A673 (cell line): ENCODE measurements at places on chromosomes 7 and 10. TPM values are rescaled to one million over a fixed set of nuclear protein-coding genes. Genes with fewer than 3 reads are reported as not detected.

GRCh38 chr10:34814223-34814912 is 728 bp downstream of the PARD3 start:
- DNase-seq, result peak; percentile 54

GRCh38 chr7:140389445-140389844 is 8.9 kb downstream of the SLC37A3 start:
- no peak for DNase-seq

- no peak for DNase-seq
Measured at GRCh38 chr10:10156917-10157600, 860.6 kb upstream of the CELF2 start.

DNA sequence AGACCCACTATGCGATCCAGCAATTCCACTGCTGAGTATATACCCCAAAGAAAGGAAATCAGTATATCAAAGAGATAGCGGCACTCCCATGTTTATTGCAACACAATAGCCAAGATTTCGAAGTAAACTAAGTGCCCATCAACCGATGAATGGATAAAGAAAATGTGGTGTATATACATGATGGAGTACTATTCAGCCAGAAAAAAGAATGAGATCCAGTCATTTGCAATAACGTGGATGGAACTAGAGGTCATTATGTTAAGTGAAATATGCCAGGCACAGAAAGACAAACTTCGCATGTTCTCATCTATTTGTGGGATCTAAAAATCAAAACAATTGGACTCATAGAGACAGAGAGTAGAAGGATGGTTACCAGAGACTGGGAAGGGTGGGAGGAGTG is 7.1 kb upstream of the NMT2 start:
- no peak for DNase-seq

DNA sequence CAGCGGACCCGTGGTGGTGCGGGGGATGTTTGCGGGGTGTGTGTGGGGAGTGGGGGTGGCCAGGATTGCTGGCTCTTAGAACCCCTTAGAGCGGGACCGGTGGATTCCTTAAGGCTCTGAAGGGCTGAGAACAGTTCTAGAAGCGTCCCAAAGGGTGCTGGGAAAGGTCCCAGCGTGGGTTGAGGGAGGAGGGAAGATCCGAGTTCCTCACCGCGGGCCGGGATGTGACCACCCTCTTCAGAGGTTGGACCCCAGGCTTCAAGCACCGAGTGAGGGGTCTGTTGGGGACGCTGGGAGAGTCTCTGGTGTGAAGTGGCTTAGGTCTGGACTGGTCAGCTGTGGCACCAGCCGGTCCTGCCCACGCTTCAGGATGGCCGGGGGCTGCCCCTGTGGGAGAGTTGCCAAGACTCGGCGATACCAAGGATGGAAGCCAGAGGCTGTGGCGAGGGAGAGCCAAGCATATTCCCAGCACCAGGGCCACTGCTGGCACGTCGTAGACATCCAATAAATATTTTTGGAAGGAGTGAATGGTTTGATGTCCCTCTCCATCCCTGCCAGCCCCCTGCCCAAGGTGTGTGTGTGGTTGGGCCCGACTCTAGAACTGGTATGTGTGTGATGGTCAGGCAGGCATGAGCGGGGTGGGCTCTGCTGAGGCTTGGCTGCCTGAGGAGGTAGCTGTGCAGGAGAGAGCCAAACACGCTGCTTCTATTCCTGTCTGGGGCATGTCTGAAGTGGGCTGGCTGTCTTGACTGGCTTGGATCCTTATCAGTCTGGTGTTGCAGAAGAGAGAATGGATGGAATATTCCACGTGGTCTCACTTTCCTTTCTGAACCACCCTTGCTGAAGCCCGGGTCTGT is 19.2 kb downstream of the ZNF775 start:
- DNase-seq, result no peak

CHCHD3 gene
- total RNA-seq, result 114 and 128 TPM in 2 replicates

GRCh38 chr10:46267132-46267985 is 19.4 kb upstream of the ANTXRL start:
- DNase-seq, result no peak

DNA sequence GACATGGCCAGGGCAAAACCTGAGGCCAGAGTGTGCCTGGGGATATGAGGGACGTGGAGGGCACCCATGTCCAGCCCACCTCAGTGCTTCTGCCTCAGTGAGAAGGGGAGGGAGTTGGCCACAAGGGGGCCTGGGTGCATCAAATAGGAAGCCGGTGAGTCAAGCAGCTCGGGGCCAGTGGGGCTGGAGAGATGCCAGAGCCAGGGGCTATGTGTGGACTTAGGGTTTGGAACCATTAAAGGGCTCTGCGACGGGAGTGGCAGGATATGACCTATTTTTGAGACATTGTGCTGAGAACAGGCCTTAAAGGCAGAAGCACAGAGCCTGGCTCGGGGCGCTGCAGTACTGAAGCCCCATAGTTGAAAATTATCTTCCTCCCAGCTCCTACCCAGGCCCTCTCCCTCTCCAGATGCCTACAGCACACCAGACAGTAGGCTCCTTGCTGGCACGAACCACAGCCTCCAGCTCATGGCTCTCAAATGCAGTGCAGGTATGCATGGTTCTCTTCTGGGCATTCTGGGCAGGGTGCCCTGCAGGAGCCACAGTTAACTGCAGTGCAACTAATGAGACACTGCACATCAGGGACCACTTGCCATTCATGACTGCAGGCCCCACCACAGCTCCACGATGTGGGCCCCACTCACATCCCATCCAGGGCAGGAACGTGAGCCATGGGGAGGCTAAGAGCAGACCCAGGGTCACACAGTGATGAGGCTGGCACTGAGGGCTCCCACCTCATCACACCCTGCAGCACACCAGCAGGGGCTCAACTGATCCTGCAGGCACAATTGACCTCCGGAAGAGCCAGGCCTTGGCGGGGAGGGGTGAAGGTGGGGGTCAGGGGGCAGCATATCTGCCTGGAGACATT is 7.2 kb upstream of the PGAM2 start:
- DNase-seq, result peak; percentile 74

DNA sequence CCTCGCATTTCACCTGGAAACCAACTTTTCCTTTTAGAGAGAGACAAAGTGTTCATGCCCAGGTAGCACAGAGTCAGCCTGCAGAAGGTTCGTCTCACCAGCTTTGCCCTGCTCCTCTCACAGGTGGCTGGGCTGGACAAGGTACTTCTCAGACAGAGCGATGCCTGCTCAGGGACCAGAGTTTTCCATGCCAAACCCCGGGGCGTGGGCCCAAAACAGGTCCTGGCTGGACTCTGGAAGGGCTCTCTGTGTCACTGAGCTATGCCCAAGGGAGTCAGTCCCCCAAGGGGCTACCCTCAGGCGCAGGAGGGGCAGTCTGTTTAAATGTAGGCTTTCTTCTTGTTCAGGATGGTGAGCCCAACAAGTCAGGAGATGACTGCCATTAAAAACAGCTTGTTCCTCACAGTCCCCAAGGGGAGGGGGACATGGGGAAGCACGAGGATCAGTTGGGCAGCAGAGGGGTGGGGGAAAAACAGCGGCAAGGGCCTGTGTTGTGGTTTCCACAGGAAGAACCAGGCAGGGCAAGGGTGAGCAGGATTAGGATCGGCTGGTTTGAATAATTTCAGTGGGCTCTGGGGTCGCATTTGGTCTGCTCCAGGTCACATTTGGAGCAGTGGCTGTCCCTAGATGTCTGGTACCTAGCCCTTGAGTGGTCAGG is 55.5 kb upstream of the FIGNL1 start:
- DNase-seq, result no peak

DNA sequence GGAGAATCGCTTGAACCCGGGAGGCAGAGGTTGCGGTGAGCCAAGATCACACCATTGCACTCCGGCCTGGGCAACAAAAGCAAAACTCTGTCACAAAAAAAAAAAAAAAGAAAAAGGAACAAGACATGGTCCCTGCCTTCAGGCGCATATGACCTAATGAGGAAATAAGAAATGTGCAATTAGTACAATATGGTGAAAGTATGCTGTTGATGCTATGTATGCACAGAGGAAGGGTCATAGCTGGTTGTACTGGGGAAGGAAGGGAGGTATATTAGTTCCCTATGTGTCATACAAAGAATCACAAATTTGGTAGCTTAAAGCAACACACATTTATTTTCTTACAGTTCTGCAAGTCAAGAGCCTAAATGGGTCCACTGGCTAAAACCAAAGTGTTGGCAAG is 97.8 kb upstream of the MPP7 start:
- DNase-seq, result no peak

GRCh38 chr10:8026349-8027259 is 27.9 kb upstream of the GATA3 start:
- no peak for DNase-seq

KCNMA1 gene
- 0.84 and 1.3 TPM in 2 replicates for total RNA-seq

GRCh38 chr10:119404719-119405519 is 137.6 kb downstream of the RGS10 start:
- DNase-seq, result no peak

PRKG1 gene
- 0.17 and 0.58 TPM in 2 replicates for total RNA-seq

DNA sequence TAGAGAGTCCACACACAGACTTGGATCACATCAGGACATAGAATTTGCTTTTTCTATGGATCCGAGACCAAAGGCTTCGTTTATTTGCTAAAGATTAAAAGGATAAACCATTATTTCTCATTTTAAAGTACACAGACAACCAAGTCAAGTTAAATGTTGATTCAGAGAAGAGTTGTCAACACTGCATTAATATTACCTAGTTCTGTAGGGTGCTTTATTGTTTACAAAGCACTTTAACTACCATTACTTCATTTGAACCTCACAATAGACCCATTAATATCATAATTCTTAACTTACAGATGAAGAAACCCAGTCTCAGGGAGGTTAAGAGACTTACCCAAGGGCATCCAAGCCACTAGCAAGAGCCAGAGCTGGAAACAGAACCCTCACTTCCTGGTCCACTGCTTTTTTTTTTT is 43.2 kb upstream of the GSAP start:
- no peak for DNase-seq

GRCh38 chr10:48582970-48583369 is 21.9 kb downstream of the ARHGAP22 start:
- no peak for DNase-seq

- DNase-seq, result no peak
Measured at GRCh38 chr10:91076991-91077548, 143.4 kb upstream of the PCGF5 start.

DNA sequence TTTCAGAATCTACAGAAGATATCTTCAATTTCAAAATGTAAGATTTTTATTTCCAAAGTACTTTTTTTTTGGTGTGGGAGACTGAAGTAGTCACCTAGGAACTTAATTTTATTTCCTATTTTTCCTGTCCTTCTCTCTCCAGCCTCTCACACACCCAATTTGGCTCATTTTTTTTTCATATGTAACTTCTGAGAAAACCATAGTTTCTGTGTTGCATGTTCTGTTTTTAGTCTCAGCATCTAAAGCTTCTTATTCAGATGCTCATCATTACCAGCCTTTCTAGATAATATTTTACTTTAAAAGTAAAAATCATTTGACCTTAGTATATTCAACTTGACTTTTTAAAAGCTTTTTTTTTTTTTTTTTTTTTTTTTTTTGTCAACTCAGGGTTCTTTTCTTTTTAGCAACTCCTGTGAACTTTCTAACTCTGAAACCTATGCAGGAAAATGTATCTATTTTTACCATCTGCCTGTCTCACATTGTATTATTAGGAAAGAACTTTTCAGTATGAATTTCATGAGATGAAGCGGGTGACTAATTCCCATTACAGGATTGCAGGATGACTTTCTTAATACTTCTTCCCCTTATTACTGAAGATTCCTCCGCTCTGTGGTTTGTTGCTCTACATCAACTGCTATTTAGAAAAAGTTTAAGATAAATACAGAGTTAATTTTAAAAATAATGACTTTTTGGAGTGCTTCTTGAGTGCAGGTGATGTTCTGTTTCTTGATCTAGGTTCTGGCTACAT is 73.6 kb upstream of the LSM8 start:
- peak; percentile 3 for DNase-seq

GRCh38 chr7:148503900-148504487 is 86.6 kb upstream of the C7orf33 start:
- peak; percentile 57 for DNase-seq

- DNase-seq, result no peak
Measured at GRCh38 chr10:30538086-30538485, 91.5 kb downstream of the LYZL2 start.

GRCh38 chr7:135666846-135667245 is 4.5 kb downstream of the STMP1 start:
- no peak for DNase-seq

DNA sequence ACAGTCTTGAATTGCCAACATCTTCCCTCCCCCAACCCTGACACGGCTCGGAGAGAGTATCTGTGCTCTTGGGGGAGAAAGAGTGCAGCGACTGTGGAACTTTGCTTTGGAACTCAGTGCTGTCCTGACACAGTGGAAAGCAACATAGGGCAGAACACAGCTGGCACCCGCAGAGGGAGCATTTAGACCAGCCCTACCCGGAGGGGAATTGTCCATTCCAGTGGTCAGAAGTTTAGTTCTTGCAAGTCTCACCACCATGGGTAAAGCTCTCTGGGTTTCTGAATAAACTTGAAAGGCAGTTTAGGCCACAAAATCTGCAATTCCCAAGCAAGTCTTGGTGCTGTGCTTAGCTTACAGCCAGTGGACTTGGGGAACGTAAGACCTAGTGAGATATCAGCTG is 34.9 kb downstream of the TFEC start:
- DNase-seq, result no peak

GRM8 gene
- 0.72 and 0.80 TPM in 2 replicates for total RNA-seq

TACC2 gene
- total RNA-seq, result 0.55 and 0.62 TPM in 2 replicates

TDRD1 gene
- not detected in 2 replicates for total RNA-seq

FAM180A gene
- total RNA-seq, result not detected in 2 replicates

- DNase-seq, result no peak
Measured at GRCh38 chr7:81383846-81384245, 386.0 kb downstream of the HGF start.

ZCCHC24 gene
- 9.8 and 17.9 TPM in 2 replicates for total RNA-seq

KIFBP gene
- 40.5 and 42.8 TPM in 2 replicates for total RNA-seq

DNA sequence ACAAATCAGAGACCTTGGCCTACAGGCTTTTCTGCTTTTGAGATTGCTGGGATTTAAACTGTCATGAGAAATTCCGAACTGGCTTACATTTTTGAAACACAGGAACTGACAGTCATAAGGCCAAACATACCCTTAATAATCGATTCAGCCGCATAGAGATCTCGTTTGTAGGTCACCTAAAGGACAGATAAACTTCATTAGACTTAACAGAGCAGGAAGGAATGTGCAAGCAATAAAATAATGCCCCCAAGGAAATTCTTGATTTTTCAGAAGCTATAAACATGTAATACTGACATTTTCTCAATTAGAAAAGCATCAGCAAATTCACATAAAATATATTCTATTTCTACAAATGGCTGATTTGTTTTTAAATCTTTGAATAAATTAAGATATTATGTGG is 120.0 kb downstream of the CRPPA start:
- no peak for DNase-seq

GRCh38 chr10:63166742-63167258 is 33.7 kb downstream of the NRBF2 start:
- peak; percentile 89 for DNase-seq

- DNase-seq, result no peak
Measured at GRCh38 chr10:133100706-133101415, 13.1 kb downstream of the ADGRA1 start.

GRCh38 chr10:25682203-25682851 is 251.7 kb upstream of the MYO3A start:
- peak; percentile 40 for DNase-seq

PGAM2 gene
- not detected in 2 replicates for total RNA-seq

GRCh38 chr10:26499426-26499825 is 61.3 kb downstream of the APBB1IP start:
- peak; percentile 32 for DNase-seq

GRCh38 chr7:157471259-157472125 is 134.7 kb downstream of the DNAJB6 start:
- DNase-seq, result no peak
